ENCODE measurements at places on chromosomes 3 and 15. TPM values are rescaled to one million over a fixed set of nuclear protein-coding genes. Genes with fewer than 3 reads are reported as not detected.

Gene CLDN1
- polyA plus RNA-seq, result 17.4 TPM

Gene ARMC8
- polyA plus RNA-seq, result 30.6 TPM

DNA sequence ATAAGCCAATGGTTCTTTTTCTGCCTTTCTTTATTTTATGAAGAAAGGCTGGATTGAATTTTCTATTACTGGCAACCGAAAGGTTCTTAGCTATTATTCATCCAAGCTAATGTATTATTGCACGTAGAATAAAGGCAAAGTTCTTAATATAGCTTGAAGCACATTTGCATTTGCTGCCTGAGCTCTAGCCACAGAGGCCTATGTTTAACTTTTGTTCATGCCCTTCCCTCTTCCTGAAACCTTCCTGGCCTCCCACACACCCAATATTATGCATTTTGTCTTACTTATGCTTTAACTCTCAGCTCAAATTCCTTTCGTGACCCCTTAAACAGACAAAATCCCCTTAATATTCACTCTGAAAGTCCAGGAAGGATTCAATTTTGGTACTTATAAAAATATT is 71.0 kb upstream of the ZNF280D start:
- H3K4me1 ChIP-seq, result no peaks in the 10 kb centered on the region
- DNase-seq, result no peak
- H3K27ac ChIP-seq, result no peak overlapping the region
- H3K36me3 ChIP-seq, result no peaks in the 10 kb centered on the region
- H3K4me3 ChIP-seq, result no peak overlapping the region

Gene ITPKA
- 40.7 TPM for polyA plus RNA-seq

GRCh38 chr15:100631831-100632230 is 29.4 kb downstream of the ASB7 start:
- DNase-seq, result no peak
- no peak overlapping the region for H3K4me3 ChIP-seq
- H3K27me3 ChIP-seq, result no peaks in the 10 kb centered on the region
- H3K4me1 ChIP-seq, result peaks cover 4% of the 10 kb centered on the region

GRCh38 chr15:77786956-77787355 is 154.2 kb upstream of the LINGO1 start:
- H3K27ac ChIP-seq, result no peak overlapping the region
- no peak for DNase-seq
- no peaks in the 10 kb centered on the region for H3K36me3 ChIP-seq
- no peaks in the 10 kb centered on the region for H3K4me1 ChIP-seq

GRCh38 chr3:160698599-160699195 is 21.7 kb downstream of the ARL14 start:
- H3K27me3 ChIP-seq, result no peaks in the 10 kb centered on the region
- no peak overlapping the region for H3K27ac ChIP-seq
- H3K4me3 ChIP-seq, result no peak overlapping the region
- no peak for DNase-seq

Gene PRKCD
- 37.0 TPM for polyA plus RNA-seq

GRCh38 chr3:188037965-188038581 is 115.9 kb upstream of the LPP start:
- DNase-seq, result peak; percentile 61
- no peaks in the 10 kb centered on the region for H3K27me3 ChIP-seq
- H3K4me3 ChIP-seq, result no peak overlapping the region
- H3K27ac ChIP-seq, result peak overlapping the region; percentile 71

GRCh38 chr3:131712662-131713061 is 209.9 kb upstream of the MRPL3 start:
- H3K27ac ChIP-seq, result no peak overlapping the region
- no peaks in the 10 kb centered on the region for H3K27me3 ChIP-seq
- no peaks in the 10 kb centered on the region for H3K36me3 ChIP-seq
- no peaks in the 10 kb centered on the region for H3K4me1 ChIP-seq
- no peak for DNase-seq

GRCh38 chr3:135965129-135965505 is 411 bp upstream of the PPP2R3A start:
- peak overlapping the region; percentile 21 for H3K27ac ChIP-seq
- H3K4me3 ChIP-seq, result peak overlapping the region; percentile 36
- H3K27me3 ChIP-seq, result no peaks in the 10 kb centered on the region
- H3K4me1 ChIP-seq, result peaks cover 25% of the 10 kb centered on the region
- no peaks in the 10 kb centered on the region for H3K36me3 ChIP-seq

- H3K4me1 ChIP-seq, result no peaks in the 10 kb centered on the region
- DNase-seq, result no peak
Observed at GRCh38 chr3:76369170-76369569, 583.8 kb upstream of the ZNF717 start.

Gene SPESP1
- polyA plus RNA-seq, result 2.3 TPM

Gene PLEKHO2
- polyA plus RNA-seq, result 16.2 TPM

DNA sequence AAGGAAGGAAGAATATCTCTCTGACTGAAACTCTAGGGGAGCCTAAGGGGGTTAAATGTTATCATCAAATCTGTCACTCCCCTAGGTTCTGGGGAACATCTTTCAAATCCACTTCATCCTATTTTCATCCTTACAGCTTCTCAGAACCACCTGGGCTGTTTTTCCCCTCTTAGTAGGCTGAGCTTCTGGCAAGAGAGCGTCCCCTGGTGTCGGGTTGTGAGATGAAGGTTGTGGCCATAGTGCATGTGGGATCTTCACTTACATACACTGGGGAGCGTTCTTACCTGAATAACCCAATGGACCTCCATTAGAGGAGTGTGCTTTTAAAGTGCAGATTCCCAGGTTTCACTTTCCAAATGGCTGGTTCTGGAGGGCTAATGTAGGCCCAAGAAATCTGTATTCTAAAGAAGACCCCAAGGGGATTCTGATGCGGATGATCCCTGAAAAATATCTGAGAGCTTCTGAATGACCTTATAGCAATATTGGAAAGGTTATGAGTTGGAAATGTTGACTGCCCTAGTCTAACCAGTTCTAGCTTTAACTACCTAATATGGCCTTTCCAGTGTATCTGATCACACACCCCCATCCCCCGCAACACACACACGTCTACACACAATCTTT is 663.7 kb downstream of the AGBL1 start:
- H3K27ac ChIP-seq, result no peak overlapping the region
- H3K4me1 ChIP-seq, result no peaks in the 10 kb centered on the region
- DNase-seq, result peak; percentile 57
- no peaks in the 10 kb centered on the region for H3K27me3 ChIP-seq
- no peak overlapping the region for H3K4me3 ChIP-seq
- H3K36me3 ChIP-seq, result no peaks in the 10 kb centered on the region

Gene NPAP1
- polyA plus RNA-seq, result 0.36 TPM

Gene KBTBD8
- polyA plus RNA-seq, result 2.7 TPM

DNA sequence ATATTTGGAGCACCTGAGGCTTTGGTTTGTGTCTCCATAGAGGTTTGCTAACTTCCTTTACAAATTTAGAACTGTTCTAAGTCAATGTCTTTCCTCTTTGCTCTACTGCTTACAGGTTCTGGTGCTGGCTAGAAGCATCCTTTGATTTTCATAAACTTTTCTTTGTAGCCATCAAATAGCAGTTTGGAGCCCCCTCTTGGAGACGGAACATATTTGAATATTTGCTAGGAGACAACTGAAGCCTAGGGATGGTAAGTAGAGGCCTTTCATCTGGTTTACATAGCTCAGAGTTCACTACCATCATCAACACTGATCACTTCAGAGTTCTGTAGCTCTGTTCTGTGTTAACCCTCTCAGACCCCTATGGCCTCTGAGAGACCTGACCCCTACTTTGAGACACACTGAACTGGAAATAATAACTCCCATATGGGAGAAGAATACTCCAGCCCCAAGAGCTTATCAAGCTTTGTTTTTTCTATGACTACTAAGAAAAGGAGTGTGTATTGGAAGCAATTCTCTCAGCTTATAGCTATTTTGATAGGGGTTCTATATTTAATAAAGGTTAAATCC is 420.4 kb downstream of the EPHA3 start:
- H3K4me1 ChIP-seq, result no peaks in the 10 kb centered on the region
- no peaks in the 10 kb centered on the region for H3K36me3 ChIP-seq
- no peak for DNase-seq
- no peak overlapping the region for H3K27ac ChIP-seq

Gene STRC
- polyA plus RNA-seq, result 10.9 TPM

Gene KCNMB2
- 6.0 TPM for polyA plus RNA-seq

Gene SCAMP5
- 31.6 TPM for polyA plus RNA-seq

DNA sequence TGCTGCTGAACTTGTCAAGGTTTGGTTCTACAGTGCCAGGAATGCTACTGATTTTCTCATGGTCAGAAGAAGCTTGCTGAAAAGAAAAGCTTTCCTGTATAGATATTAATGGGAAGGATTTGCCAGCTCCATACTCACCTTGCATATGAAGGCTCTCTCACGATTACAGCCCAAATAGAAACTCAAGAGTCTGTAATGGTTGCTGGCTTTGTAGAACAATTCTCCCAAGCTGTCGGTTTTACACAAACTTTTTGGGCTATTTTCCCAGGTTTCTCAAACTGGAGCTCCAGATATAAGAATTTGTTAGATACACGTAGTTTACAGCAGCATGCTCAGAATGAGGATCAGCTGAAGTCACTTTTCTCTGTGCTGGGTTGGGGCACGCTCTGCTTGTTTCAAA is 30.1 kb upstream of the LRRC3B start:
- no peaks in the 10 kb centered on the region for H3K4me1 ChIP-seq
- no peak overlapping the region for H3K27ac ChIP-seq
- no peaks in the 10 kb centered on the region for H3K27me3 ChIP-seq
- H3K36me3 ChIP-seq, result no peaks in the 10 kb centered on the region

Gene TIMP4
- polyA plus RNA-seq, result 0.91 TPM

GRCh38 chr3:174334111-174334510 is 525.0 kb upstream of the NAALADL2 start:
- H3K4me3 ChIP-seq, result no peak overlapping the region
- DNase-seq, result no peak
- H3K36me3 ChIP-seq, result no peaks in the 10 kb centered on the region

GRCh38 chr15:78763796-78764241 is 47.4 kb downstream of the ADAMTS7 start:
- no peak overlapping the region for H3K27ac ChIP-seq
- DNase-seq, result no peak
- no peaks in the 10 kb centered on the region for H3K4me1 ChIP-seq

Gene SNTN
- not detected for polyA plus RNA-seq

DNA sequence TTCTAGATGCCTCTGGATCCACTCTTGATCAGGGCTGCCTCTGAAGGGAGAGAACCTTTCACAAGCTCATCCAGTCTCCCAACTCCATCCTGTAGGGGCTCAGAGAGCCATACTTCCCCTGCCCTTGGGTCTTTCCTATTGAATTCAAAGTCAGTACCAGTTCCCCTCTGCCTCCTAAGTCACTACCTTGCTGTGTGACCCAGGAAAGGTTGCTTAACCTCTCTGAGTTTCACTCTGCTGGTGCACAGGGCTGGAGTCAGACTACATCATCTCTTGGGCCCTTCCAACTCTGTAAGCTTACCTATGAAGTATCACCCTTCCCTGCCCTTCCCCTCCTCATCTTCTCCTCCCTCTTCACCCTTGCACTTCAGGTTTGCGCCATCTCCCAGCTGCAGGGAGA is 117.9 kb downstream of the MEGF11 start:
- no peak overlapping the region for H3K27ac ChIP-seq
- H3K4me3 ChIP-seq, result no peak overlapping the region
- no peaks in the 10 kb centered on the region for H3K4me1 ChIP-seq
- H3K36me3 ChIP-seq, result no peaks in the 10 kb centered on the region

Gene TMEM266
- 1.3 TPM for polyA plus RNA-seq

Gene MYZAP
- 17.5 TPM for polyA plus RNA-seq

DNA sequence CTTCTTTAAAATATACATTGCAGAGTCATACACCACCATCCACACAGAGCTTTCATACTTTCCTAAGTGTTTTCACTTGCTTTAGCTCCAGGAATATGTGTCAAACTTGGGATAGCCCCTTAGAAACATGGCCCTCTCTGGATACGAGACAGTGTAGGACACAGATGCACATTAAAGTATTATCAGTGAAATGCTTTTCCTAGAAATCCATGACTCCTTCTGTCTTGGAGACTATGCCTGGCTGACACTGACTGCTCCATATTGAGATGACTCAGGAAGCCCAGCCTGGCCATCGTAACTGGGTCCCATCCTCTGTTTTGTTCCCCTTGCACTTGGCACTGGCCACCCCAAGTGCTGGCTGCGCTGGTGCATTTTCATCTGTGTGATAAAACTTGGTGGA is 204.8 kb downstream of the PDZRN3 start:
- no peak overlapping the region for H3K4me3 ChIP-seq
- H3K4me1 ChIP-seq, result peaks cover 3% of the 10 kb centered on the region
- H3K27me3 ChIP-seq, result no peaks in the 10 kb centered on the region

GRCh38 chr15:62853841-62854225 is 188.7 kb upstream of the TPM1 start:
- no peaks in the 10 kb centered on the region for H3K36me3 ChIP-seq
- no peak overlapping the region for H3K27ac ChIP-seq
- no peak overlapping the region for H3K4me3 ChIP-seq
- no peaks in the 10 kb centered on the region for H3K4me1 ChIP-seq

DNA sequence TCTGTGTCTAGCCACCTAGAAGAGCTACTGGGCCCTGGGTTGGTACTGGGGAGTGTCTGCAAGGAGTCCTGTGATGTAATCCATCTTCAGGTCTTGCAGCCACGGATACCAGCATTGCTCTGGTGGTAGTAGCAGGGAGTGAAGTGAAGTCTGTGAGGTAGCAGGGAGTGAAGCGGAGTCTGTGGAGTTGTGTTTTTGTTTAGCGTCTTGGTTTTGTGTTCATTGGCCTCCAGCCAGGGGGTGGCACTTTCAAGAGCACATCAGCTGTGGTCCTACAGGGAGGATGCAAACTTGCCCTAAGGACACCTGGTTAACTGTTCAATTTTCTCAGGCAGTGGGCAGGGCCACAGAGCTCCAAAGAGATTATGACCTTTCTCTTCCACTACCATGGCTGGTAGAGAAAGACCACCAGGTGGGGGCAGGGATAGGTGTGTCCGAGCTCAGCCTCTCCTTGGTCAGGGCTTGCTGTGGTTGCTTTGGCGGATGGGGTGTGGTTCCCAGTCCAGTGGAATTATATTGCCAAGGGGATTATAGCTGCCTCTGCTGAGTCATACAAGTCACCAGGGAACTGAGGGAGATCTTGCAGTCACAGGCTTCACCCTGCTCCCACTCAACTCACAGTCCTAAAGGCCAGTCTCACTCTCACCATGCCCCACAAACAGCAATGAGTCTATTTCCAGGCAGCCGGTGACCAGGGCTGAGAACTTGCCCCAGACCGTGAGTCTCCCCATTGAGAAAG is 424.7 kb downstream of the ZBBX start:
- no peaks in the 10 kb centered on the region for H3K27me3 ChIP-seq
- H3K36me3 ChIP-seq, result no peaks in the 10 kb centered on the region
- DNase-seq, result no peak
- no peaks in the 10 kb centered on the region for H3K4me1 ChIP-seq
- H3K4me3 ChIP-seq, result no peak overlapping the region
- no peak overlapping the region for H3K27ac ChIP-seq

Gene SGO1
- 4.7 TPM for polyA plus RNA-seq

DNA sequence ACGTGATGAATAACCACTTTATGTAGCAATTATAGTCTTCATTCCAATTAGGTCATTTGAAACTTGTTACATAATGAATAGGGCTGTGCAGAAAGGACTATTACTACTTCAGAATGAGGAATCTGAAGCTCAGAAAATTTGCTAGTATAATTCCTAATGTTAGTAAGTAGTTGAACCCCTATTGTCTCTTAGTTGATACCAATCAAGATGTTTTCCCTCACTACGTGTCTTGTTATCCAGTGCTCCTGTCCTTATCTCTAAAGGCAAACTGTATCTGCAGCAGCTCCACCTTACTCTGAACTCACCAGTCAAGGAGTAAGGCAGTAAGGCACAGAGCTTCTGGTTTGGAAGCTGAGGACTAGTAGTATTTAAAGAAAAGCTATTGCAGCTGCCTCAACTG is 32.0 kb downstream of the RAB11A start:
- no peak overlapping the region for H3K27ac ChIP-seq
- peaks cover 18% of the 10 kb centered on the region for H3K4me1 ChIP-seq
- no peak overlapping the region for H3K4me3 ChIP-seq
- H3K36me3 ChIP-seq, result peaks cover 51% of the 10 kb centered on the region
- no peaks in the 10 kb centered on the region for H3K27me3 ChIP-seq
- no peak for DNase-seq

Gene CDC25A
- polyA plus RNA-seq, result 5.3 TPM

Data from large intestine (tissue), 12 donors.